ENCODE measurements at places on chromosomes 3 and 15.

- peak; percentile 34 for DNase-seq
Measured at GRCh38 chr3:112508860-112509259, 9.6 kb upstream of the BTLA start.

GRCh38 chr3:195522254-195523023 lies 20.7 kb downstream of the PPP1R2 start:
- DNase-seq = peak; percentile 59

GRCh38 chr3:136730595-136731273 lies 21.4 kb downstream of the STAG1 start:
- DNase-seq = no peak

DNA sequence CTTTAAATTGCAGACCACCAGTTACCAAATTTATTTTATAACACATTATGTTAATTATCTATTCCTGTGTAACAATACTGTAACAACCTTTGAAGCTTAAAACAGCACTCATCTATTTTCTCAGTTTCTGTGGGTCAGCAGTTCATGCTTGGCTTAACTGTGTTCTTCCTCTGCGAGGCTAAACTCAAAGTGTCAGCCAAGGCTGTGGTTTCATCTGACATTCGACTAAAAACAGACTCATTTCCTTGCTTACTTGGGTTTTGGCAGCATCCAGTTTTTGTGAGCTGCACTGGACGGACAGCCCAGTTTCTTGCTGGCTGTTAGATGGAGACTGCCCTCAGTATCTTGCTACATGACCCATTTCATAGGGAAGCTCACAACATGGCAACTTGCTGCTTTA lies 247.3 kb upstream of the KCNH8 start:
- DNase-seq = no peak

GRCh38 chr3:20043396-20043795 lies 3.1 kb downstream of the KAT2B start:
- DNase-seq = peak; percentile 56

DNA sequence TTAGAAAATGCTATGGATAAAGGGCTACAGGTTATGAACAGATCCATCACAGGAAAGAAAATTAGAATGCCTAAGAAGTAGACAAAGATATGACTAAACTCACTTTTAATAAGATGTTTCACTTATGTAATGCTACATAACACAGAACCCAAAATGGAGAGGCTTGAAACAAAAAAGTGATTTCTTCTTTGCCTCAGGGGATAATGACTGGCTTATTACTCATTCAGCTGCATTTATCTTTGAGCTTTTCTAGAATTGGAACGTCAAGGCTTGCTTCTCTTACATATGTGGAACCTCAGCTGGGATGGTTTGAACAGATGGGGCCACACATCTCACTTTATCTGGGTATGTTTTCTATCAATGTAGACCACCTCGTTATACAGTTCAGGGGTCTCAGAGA lies 120.6 kb upstream of the EPHA3 start:
- no peak for DNase-seq

- DNase-seq = no peak
Measured at GRCh38 chr3:77079988-77080610, 40.2 kb downstream of the ROBO2 start.

- no peak for DNase-seq
Measured at GRCh38 chr3:192905980-192906678, 11.5 kb downstream of the MB21D2 start.

DNA sequence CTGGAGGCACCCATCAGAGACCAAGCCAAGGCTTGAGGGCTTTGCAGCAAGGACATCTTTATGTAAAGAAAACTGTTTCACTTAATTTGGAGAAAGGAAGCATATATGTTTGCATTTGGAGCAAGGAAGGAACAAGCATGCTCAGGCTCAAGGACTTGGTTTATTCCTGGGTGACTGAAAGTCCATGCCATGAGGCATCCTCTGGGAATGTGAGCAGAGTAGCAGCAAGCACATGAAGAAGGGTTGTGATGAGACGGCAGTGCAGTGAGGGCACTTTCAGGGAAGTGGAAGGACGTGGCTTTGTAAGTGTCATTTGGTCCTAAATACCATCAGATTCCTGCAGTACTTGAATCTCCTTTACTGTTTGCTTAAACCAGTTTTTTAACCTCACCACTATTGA lies 26.8 kb downstream of the POLG start:
- DNase-seq = no peak

GRCh38 chr3:66518126-66518525 lies 17.3 kb upstream of the LRIG1 start:
- no peak for DNase-seq

DNA sequence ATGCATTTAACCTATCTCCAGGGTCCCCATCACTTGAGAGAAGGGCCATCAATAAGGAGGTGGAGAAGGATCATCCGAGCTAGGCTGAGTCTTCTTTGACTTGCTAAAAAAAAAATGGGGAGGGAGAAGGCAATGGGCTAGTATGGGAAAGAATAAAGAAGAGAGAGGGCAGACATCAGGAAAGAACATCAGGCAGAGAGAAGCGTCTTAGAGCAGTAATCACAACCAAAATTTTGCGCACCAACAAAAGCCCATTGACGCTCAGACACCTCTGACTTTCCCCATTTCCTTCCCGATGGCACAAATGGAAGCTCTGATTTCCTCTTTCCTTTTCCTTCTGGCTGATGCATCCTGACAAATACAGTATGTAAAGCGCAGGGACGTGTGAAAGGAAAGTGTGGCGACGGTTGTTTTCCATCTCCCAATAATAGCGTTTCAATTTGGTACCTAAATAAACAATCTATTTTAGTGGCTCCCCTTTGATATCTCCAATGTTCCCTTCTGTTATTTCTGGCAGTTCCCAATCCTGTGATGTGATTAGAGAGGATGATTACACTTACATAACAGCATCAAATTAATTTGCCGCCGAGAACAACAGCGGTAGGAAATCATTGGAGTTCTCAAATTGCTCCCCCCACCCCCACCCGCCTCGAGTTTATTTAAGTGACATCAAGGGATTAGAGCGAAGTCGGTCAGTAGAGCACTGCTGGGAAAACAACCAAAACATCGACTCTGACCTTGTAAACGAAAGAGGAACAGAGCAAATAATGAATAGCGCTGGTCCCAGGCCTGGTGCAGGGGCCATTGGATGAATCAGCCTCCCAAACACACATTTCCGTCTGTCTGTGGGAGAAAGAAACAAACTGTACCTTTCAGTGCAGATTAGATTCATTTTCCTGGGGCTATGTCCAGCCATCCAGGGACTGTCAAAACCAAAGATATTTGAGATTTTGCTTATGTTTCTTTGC lies 273.3 kb upstream of the ICE2 start:
- DNase-seq = no peak

- DNase-seq = no peak
Measured at GRCh38 chr3:1172644-1173043, 79.8 kb downstream of the CNTN6 start.

DNA sequence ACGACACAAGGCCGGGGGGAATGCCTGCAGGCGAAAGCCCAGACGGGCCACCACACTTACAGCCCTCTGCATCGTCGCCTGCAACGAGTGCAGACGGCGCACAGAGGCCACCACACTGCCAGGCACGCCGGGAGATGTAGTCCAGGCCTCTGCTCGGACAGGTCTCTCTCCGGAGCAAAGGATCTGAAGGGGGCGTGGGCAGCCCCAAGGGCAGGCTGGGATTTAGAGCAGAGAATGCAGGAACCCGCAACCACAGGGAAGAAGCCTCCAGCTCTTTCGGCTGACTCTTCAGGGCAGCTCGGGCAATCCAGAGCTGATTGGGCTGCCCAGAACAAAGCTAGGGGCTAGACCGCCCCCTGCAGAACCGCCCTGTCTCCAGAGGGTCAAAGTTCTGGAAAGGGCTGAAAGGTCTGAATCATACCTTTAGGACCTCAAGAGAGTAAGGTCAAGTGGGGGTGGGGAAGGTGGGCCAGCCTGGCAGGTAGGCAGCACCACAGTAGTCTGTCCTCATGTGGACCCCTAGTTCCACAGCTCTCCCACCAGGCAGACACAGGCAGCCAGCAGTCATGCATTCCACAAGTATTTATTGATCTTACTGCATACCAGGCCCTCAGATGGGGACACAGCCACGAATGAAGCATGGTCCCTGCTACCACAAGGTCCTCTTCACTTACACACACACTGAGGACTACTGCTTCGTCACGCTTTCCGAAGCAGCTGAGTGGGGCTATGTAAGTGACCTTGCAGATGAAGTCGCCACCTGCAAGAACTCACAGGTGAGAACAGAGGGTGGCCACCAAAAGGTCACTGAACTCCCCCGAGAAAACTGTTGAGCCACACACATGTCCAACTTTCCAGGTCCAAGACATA lies at the start of gene AMT:
Gene AMT (minus strand): TSS at position 95 of the 870 bp plus-strand sequence. CDS start 23 bp downstream, at position 72.
- peak; percentile 73 for DNase-seq

DNA sequence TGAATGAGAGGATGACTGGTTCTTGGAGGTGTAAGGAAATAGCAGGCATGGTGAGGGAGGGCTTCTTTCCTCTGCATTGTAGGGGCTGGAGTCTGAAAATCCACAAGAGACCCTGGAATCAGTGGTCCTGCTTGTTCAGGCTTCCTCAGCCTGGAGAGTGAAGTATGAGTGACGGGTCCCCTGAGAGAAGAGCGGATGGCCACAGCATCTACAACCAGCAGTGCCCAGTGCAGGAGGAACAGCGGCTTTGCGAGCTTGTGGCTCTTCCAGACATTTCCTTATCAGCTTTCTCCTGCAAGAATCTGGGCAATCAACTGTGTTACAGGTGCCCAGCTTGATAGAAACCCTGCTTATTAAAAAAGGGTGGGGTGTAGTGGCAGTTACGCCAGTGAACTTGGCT lies 97.0 kb upstream of the HES1 start:
- DNase-seq = no peak

DNA sequence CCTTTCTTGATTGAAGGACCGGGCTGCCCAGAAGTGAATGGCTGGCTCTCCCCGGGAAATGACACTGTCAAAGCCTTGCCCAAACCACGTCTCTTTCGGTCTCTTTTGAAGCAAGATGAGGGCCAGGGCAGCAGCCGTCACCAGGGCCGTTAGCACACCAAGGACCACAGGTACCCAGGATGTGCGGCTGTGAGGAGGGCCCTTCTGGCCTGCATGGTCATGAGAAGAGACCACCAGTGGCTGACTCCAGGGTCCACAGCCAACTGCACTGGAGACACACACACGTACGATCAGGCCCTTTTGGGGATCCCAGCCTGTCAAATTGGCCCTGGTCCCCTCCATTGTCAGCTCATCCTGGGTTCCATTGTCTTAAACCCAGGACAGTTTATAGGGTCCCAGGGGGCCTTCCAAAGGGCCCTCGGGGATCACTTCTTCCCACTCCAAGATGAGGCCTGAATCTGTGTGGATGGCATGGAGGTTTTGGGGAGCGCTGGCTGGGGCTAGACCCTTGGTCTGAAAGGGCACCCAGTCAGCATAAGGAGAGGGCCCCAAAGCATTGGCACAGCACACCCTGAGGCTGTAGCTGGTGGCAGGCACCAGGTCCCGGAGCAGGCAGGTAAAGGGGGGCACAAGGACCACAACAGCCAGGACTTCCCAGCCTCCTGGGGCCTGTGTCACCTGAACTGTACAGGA lies 50.9 kb downstream of the ETFA start:
- no peak for DNase-seq

GRCh38 chr3:127535901-127536829 lies 54.4 kb downstream of the TPRA1 start:
- DNase-seq = peak; percentile 23

DNA sequence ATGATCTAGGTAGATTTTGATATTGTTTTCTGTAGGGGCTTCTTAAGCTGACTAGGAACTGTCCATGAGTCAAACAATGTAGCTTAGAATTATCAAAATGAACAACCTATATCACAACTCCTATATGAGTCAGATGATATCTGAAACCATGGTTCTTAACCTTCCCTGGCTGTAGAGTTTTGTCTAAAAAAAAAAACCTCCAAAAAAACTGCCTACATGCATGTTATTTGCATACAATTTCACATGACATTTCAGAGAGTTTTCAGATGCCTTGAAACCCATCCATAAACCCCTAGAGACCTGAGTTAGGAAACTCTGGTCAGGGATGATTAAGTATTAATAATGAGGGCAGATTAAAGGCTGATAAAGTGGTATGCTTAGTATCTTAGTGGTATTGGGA lies 157.0 kb downstream of the CHST2 start:
- no peak for DNase-seq

DNA sequence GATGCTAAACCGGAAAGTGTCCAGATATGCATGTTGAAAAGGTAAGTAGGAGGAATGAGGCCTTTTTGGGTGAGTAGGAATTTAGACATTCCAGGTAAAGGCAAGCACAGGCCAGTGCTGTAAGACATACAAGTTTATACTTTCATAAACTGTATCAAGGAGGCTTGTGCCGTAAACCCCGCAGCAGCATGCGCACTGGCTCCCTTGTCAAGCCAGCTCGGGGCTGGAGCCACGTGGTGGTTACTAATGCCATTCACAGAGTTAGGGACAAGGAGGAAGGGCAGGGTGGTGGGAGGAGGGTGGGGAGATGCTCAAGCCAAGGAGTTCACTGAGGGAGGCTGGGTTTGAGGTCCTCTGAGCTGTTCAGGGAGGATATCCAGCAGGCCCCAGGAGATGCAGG lies 35.8 kb downstream of the PLD1 start:
- peak; percentile 43 for DNase-seq

- DNase-seq = no peak
Measured at GRCh38 chr3:107884719-107885460, 205.9 kb downstream of the CD47 start.

DNA sequence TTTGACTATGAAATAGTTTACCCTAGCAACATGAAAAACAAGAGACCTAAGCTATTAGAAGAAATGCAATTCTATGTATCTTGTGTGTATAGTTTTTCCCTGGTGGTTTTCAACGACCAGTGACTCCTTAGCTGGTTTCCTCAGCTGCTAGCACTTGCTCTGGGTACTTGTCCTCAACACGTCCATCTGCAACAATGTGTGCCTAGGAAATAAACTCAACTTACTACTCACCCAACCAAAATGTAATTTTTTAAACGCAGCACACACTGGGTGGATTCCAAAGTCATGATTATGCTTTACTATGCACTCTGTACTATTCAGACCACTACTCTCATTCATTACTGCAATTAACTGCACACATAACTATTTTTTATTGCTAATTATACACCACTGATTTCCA lies 31.0 kb downstream of the CPA3 start:
- DNase-seq = no peak

DNA sequence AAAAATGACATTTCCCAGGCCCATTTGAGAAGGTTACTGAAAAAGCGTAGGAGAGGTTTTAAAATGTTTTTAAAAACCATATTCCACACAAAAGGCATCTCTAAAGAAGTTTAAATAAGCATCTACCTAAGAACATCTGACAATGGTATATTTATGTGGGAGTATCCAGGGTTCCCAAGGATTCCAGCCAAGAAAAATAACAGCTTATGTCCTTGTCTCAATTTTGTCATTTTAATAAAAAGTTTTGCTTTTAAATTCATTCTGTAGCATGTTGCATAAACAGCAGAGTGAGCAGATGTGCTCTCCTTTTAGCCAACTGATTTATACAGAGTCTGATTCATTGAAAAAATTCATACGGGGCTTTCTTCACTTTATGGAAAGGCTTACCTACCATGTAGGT lies 129.9 kb downstream of the LRRC3B start:
- DNase-seq = no peak
